CD8-positive, alpha-beta memory T cell (primary cell): ENCODE measurements at places on chromosomes 13 and 19. TPM values are rescaled to one million over a fixed set of nuclear protein-coding genes. Genes with fewer than 3 reads are reported as not detected.

GRCh38 chr13:37187621-37188020, 82.2 kb upstream of the CSNK1A1L start:
- no peak for DNase-seq

- DNase-seq = peak; percentile 67
These were observed 3.5 kb upstream of the NAPSA start for GRCh38 chr19:50368649-50369570.

- DNase-seq = no peak
These were observed 1981.1 kb upstream of the PCDH20 start for GRCh38 chr13:63396746-63397145.

GRCh38 chr13:94613051-94613450, 11.4 kb downstream of the GPR180 start:
- DNase-seq = no peak

GRCh38 chr13:80149736-80150135, 191.2 kb downstream of the SPRY2 start:
- no peak for DNase-seq

DNA sequence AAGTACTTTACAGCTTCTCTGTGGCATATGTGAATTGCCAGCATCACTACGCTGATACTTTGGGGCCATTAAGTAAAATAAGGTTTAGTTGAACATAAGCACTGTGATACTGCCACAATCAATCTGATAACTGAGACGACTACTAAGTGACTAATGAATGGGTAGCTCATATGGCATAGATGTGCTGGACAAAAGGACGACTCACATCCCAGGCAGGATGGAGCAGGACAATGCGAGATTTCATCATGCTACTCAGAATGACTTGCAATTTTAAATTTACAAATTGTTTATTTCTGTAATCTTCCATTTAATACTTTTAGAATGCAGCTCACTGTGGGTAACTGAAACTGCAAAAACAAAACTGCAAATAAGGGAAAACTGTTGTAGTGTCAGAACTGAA, 13.6 kb downstream of the CCDC122 start:
- no peak for DNase-seq

DNA sequence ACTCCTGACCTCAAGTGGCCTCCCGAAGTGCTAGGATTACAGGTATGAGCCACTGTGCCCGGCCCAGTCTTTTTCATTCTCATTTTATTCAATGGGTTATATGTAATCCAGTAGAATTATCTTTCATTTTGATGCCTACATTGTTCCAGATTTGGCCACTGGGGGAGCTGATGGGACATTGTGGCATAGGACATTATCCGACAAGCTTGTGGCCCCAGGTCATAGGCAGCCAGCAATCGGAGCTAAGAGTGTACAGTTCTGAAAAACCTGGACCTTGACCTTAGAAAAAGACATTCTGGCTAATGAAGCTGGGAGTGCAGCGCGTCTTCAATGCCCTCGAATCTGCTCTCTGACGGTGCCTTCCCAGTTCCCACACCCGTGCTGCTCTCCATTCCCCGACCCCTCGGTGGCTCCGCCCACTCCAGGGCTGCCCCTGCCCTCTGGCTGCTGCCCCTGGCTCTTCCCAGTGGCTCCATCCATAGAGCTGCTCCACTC, 108.7 kb downstream of the TEX29 start:
- DNase-seq = no peak

DNA sequence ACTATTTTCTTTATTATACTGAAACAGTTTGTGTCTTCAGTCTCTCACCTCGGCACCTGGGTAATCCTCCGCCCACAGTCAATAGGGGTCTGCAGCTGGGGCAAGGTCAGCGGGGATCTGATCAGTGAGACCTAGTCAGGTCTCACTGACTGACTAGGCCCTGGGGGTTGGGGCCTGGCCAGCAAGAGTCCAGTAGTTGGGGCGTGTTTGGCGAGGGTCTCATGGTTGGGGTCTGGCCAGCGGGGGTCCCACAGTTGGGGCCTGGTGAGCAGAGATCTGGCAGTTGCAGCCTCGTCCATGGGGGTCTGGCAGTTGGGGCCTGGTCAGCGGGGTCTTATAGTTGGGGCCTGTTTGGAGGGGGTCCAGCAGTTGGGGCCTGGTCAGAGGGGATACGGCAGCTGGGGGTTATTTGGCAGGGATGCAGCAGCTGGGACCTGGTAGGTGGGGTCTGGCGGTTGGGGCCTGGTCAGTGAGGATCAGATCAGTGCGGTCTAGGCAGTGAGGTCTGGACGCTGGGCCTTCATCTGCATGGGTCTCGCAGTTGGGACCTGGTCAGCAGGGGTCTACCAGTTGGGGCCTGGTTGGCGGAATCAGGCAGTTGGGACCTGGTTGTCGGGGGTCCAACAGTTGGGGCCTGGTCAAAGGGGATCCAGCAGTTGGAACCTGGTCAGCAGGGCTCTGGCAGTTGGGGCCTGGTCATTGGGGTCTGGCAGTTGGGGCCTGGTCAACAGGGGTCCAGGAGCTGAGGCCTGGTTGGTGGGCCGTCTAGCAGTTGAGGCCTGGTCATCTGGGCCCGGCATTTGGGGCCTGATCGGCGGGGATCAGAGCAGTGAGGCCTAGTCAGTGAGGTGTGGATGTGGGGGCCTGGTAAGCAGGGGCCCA, 61.1 kb upstream of the TPM4 start:
- no peak for DNase-seq

DNA sequence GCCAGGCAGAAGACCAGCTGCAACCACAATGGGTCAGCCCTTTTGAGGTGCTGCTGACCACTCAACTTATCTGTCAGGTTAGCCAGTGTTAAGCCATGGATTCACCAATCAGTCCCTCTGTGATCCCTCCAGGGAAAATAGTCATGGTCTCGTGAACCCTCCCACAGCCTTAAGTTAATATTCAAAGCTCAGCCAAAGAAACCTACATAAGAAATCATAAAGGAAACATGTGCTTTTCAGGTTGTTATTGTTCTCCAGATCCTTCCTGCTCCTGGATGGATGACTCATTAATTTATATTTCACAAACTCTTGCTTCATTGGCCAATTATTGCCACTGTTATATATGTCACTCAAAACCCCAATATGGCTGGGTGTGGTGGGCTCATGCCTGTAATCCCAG, 161.9 kb downstream of the B3GLCT start:
- DNase-seq = no peak

DNA sequence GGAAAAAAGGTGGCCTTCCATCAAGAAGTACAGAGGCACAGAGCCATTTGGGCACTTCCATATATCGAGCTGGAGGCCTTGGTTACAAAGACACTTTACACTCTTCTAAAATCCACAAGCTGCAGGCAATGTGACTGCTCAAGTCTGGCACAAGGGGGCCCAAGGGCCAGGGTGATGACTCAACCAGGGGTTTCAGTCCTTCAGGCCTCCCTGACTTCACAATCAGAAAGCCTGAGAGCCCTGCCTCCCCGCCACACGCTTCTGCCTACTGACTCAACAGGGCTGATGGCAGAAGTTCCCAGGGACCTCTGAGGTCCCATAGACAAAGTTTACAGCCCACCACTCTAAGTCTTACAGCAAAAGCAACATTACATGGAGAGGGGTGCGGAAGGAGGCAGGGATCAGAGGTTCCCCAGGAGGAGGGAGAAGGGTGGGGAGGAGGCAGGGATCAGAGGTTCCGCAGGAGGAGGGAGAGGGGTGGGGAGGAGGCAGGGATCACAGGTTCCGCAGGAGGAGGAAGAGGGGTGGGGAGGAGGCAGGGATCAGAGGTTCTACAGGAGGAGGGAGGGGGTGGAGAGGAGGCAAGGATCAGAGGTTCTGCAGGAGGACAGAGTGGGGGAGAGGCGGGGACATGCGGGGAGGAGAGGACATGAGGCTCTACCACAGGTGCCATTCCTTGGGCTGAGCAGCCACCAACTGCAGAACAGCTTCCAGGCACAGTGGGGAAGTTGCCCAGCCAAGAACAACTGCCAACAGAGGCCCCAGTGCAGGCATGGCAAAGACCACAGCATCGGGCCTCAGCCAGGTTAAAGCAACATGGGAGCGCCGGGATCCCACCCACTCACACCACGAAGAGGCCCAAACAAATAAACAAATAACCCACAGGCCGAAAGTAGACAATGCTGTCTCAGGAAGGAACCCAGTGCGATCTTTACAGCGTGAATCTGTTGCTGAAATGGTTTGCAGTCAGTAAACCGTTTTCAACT, 52.0 kb downstream of the SLC7A1 start:
- DNase-seq = no peak

DNA sequence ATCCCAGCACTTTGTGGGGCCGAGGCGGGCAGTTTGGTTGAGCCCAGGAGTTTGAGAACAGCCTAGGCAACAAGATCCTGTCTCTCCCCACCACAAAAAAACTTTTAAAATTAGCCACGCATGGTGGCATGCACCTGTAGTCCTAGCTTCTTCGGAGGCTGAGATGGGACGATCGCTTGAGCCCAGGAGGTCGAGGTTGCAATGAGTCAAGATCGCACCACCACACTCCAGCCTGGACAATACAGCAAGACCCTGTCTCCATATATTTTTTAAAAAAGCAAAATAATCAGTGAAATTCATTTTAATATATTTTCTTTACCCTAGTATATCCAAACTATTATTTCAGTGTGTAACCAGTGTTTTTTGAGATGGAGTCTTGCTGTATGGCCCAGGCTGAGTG, 8.2 kb downstream of the AP2A1 start:
- no peak for DNase-seq

DNA sequence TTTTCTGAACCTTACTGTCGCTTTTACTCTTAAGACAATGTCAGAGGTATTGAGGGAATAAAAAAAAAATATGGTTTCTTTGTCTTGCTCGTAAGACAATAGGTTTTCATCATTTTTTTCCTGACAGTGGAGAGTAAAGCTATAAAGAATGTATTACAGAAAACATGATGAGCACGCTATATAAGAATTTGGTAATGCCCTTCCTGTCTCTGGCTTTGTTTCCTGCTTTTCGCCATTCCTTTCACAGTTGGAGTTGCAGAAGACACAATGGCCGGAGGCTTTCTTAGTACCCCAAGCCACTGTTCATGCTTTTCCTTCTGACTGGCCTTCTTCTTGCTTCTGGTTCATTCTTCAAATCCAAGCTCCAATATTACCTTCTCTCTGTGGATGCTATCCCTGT, 101.0 kb upstream of the DACH1 start:
- no peak for DNase-seq

- no peak for DNase-seq
These were observed 222.0 kb upstream of the ZNF507 start for GRCh38 chr19:32123355-32123940.

DNA sequence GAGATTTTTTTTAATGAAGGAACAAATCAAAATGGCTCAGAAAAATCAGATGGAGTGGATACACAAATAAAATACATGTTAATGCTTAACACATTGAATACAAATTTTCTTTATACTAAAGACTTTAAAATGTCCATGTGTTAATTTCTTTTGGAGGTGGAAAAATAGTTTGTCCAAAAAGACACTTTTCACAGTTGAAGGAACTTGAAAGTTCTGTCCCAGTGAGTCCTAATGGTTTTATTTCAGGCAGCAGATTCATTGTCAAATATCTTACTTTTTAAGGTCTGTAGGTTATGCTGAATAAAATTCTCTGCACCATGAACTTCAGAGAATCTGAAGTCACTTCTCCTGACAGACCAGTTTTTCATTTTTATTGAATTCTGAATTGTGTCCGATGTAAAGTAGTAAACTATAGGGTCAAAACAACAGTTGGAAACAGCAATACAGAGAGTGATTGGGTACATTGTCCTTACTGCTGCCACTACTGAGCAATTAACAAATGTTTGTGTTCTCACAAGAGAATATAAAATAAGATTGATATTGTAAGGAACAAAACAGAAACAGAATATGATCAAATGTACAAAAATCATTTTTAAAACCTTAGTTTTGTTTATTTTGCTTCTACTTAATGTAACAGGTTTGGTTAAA, 1.6 kb downstream of the LPAR6 start:
- DNase-seq = no peak

DNA sequence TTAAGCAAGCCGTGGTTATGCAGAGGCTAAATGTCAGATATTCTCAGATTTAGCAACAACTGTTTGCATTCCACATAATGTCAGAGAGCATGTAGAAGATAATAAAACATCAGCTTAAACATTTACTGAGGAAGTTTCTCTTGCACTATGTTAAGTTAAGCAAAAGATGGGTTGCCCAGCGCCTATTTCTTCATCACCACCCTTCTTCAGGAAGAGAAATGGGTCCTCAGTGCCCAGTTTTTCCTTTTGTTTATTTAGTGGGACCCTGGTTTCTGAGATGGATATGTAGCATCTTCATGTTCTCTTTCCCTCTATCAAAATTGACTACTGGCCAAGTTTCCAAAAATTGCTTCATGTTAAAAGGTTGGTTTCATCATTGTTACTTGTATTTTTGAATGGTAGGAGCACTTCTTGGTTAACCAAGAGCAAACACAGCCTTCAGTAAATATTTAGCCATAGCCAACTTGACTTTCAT, 356.8 kb downstream of the RFC3 start:
- no peak for DNase-seq

DNA sequence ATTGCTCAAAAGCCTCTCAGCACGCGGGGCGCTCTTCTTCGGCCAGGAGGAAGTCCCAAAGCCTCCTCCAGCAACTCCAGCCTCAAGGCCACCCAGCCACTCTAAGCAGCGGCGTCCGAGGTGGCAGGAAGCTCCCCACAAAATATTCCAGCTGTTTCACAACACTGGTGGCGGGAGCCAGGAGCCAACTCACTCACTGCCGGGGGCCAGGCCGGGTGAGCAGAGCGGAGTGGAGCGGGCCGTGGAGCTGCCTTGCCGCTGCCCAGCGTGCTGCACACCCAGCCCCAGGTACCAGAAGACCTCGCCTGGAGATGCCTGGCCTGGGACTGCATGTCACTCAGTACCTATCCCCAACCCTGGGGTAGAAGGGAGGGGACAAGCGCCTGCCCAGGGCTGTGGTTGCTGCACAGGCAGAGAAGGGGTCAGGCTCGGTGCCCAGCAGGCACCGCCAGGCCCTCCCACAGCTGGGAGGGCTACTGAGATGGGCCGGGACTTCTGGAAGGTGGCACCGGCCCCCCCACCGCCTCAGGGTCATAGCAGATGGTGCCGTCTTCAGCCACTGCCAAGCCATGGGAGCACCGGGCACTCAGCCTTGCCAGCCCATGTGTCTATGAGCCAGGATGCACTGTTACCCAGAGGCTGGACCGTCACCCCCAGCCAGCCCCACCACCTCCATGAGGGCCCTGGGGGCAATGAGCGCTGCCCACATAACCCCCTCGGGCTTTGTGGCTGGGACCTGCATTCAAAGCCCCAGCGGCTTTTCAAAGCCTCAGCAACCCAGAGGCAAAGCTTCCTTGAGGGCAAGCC, 59.2 kb downstream of the MLLT1 start:
- no peak for DNase-seq

DNA sequence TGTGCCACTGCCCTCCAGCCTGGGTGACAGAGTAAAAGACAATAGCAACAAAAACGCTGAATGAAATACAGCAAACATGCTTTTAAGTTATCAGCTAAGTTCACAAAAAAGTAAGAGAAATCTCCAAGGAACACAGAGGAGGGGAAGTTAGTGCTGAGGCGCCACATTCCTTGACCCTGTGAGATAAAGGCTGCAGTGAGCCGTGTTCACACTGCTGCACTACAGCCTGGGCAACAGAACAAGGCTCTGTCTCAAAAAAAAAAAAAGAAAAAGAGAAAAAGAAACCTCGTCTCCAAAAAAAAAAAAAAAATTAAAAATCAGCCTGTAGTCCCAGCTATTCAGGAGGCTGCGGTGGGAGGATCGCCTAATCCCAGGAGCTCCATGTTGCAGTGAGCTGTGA, 16.3 kb upstream of the DOCK6 start:
- no peak for DNase-seq

CASP14 gene
- total RNA-seq = not detected

OR4F17 gene
- total RNA-seq = not detected

LPAR2 gene
- 24.8 TPM for total RNA-seq

MLLT1 gene
- 63.9 TPM for total RNA-seq

FUT6 gene
- not detected for total RNA-seq

FBN3 gene
- total RNA-seq = not detected
